ENCODE measurements at places on chromosomes 3 and 15.

- H3K27me3 ChIP-seq, result no peaks in the 10 kb centered on the region
- no peak overlapping the region for H3K27ac ChIP-seq
- peaks cover 21% of the 10 kb centered on the region for H3K4me1 ChIP-seq
- DNase-seq, result no peak
These were observed 33.5 kb downstream of the HMCES start for GRCh38 chr3:129312021-129312639.

DNA sequence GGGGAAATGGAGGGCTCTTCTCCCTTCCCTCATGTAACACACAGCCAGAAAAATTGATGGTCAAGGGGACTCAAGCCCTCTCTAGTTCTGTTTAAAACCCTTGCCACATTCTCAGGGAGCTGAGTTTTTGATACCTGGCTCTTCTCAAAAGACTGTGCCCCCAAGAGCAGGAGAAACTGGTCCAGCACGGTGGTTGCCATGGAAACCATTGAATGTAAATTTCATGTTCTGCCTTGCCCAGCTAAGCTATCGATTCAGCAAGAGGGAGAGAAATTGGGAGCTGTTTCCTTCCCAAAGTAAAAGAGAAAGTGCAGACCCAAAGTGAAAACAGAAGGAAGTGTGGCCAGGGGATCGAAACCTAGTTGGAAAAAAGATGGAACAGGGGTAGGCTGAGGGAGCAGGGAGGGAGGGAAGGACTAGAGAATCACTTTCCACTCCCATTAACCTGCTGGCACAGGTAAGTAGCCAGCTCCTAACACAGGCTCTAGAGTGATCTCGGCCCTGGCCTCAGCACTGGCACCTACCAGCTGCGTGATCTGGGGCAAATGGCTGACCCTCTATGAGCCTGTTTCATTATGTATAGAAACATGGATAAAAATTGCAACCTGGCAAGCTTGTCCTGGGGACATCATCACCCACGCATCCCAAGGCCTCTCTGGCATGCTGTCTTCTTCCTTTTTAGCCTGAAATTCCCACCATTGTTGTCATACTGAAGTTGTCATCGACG is 140.9 kb downstream of the TPRA1 start:
- DNase-seq, result no peak
- H3K36me3 ChIP-seq, result no peaks in the 10 kb centered on the region
- H3K4me1 ChIP-seq, result peaks cover 22% of the 10 kb centered on the region
- no peak overlapping the region for H3K4me3 ChIP-seq

DNA sequence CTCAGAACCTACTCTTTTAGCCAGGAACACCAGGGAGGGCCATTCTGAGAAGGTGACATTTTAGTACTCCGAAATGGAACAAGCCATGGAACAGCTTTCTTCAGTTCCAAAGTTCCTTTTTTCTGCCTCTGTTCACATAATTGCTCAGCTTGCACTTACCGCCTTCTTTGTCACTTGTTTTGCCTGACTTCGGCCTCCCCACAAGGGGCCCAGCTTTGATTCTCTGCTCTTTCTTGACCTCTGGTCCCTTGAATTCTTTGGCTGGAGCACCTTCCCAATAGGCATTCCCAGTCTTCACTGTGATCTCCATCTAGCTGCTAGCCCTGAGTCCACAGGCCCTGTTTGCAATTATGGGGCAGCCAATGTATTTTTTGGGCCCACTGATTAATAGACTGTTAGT is 51.4 kb upstream of the SLC7A14 start:
- peaks cover 10% of the 10 kb centered on the region for H3K4me1 ChIP-seq
- no peak overlapping the region for H3K4me3 ChIP-seq
- H3K27me3 ChIP-seq, result no peaks in the 10 kb centered on the region

DNA sequence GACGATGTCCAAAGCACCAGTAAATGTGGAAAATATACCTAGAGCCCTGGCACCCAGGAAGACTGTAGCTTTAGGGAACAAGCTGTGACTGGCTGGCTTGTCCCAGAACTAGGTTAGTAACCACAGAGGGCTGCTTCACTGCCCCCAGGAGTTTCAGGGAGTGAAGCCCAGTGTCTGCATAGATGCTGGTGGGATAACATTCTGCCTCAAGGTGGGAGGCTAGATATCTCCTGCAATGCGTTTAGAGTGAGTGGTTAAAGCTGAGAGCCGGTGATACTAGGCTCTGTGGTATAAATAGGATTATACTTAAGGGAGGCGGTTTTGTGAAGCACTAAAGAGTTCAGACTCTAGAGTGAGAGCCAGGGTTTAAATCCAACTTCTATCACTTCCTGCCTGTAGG is 11.7 kb upstream of the CP start:
- H3K36me3 ChIP-seq, result no peaks in the 10 kb centered on the region
- no peak overlapping the region for H3K4me3 ChIP-seq
- DNase-seq, result no peak

DNA sequence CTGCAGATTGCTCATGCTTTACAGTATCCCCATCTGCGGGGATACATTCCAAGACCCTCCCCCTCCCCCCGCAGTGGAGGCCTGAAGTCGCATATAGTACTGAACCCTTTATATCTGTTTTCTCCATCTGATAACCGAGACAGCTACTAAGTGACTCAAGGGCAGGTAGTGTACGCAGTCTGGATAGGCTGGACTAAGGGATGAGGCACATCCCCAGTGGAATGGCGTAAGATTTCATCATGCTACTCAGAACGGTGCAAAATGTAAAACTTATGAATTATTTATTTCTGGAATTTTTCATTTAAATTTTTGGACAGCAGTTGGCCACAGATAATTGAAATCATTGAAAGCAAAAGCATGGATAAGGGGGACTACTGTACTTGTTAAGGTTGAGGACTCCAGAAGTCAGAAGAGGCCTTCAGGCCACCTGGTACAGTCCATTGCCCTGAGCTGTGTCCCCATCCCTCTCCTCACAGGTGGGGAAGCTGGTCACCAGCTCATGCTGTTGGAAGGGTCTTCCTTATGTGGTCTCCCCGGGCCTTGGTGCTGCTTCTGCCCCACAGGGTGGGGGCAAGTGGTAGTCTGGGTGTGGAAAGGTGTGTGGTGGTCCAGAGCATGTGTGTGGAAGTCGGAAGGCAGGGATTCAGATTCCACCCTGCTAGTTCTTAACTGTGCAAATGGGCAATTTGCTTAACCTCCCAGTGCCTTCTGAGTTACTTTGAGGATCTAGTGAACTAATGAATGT is 72.0 kb downstream of the HCN4 start:
- no peaks in the 10 kb centered on the region for H3K27me3 ChIP-seq
- H3K27ac ChIP-seq, result no peak overlapping the region
- H3K4me1 ChIP-seq, result peaks cover 3% of the 10 kb centered on the region
- no peak overlapping the region for H3K4me3 ChIP-seq

DNA sequence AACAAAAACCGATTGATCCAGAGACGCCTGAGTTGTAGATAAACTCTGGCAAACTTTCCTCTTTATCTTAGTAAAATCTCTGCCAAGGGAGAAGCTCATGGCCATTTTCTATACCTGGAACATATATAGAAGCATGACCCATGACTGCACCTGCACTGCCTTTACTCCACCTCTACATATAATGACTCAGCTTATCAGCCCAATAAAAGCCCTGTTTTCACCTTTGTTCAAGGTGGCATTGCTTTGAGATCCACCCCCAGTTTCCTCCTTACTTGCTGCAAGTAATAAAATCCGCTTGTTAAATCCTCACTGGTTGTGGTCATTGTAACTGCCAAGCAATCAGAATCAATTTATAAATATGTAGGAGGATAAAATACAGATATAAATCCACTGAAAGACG is 1280.4 kb downstream of the NSUN3 start:
- no peaks in the 10 kb centered on the region for H3K36me3 ChIP-seq
- H3K4me3 ChIP-seq, result no peak overlapping the region
- DNase-seq, result no peak
- H3K27me3 ChIP-seq, result no peaks in the 10 kb centered on the region
- no peaks in the 10 kb centered on the region for H3K4me1 ChIP-seq

DNA sequence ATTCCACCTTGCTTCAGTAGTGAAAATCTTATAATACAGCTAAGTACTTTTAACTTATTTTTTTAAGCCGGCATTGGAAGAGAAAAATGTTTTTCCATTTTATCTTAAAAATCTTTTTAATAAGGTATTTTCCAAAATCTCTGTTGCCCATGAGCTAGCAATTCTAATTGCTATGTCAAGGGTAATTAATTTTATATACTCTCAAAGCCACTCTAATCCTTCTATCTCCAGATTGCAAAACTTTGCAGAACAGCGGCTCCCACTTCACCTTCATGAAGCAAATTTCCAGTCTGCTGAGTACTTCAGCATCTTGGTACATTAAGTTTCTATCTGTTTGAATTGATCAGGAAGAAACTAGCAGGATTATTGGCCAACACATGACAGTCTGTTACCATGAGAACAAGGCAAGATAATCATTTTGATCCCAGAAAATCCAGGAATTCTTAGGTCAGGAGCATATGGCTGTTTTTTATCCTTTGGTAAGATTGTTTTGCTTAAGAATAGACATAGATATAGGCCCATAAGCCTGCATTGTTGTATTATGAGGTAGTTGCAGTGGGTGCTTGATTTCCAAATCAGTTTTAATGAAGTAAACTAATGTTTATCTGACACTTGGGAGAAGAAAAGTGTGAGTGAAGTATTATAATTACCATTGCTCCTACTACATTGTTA is 6.0 kb downstream of the TIPARP start:
- H3K4me1 ChIP-seq, result no peaks in the 10 kb centered on the region
- peak; percentile 42 for DNase-seq
- no peaks in the 10 kb centered on the region for H3K27me3 ChIP-seq
- H3K27ac ChIP-seq, result no peak overlapping the region
